ENCODE measurements at places on chromosomes 5 and 9.

DNA sequence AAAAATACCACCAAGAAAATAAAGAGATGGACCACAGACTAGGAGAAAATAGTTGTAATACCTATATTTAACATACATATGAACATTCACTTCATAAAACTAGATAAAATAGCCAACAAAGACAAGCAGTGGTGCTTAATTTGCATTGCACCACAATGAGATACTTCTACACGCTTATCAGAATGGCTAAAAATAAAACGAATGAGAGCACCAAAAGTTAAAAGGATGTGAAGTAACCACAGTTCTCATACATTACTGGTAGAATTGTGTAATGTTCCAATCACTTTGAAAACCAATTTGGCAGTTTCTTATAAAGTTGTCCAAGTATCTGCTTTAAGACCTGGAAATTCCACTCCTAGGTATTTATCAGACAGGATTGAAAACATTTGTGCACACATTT is 198.9 kb upstream of the SGCD start:
- no peak for DNase-seq

GRCh38 chr5:55492449-55492848 is 42.3 kb downstream of the PLPP1 start:
- no peak for DNase-seq

DNA sequence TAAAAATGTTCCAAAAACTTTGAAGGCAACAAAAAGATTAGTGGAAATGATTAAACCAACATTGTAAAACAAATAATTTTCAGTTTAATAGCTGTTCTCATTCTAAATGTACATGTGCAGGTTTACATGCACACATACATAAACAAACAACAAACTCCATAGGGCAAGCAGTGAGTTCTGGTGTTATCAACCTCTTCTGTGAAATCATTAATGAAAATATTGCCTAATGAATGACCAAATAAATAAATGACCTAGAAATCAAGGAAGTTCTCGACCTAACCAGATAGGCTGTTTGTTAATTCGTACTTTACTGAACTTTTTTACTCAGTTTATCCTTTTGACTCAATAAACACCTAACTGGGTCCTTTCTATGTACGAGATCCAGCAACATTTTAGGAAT is 165.5 kb upstream of the RORB start:
- DNase-seq, result no peak

DNA sequence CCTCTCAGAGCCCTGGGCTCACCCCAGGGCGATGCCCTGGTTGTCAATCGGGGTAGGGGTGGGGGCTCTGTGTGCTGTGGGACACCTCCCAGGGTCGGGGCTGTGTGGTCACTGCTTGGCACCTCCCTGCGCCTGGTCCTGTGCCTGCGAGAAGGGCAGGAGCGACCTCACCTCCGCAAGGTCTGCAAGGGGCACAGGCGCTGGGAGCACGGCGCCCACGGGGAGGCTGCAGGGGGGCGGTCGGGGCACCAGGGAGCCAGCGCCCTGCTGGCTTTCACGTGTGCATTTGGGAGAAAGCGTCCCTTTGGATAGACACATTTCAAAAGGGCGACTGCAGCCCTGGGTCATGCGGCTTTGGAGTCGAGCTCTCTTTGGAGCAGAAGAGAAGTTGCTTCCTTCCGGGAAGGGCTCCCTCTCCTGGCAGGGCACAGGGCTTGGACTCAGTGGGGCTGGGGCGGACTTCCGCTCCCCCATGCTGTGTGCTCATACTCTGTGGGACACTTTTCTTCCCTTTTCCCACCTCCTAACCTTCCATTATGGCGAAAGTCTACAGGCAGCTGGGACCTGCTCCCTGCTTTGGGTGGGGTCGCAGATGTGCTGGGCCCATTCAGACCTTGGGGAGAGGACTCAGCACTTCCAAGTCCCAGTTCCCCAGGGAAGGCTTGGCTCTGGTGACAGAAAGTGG is 52.9 kb upstream of the SLC28A3 start:
- no peak for DNase-seq

DNA sequence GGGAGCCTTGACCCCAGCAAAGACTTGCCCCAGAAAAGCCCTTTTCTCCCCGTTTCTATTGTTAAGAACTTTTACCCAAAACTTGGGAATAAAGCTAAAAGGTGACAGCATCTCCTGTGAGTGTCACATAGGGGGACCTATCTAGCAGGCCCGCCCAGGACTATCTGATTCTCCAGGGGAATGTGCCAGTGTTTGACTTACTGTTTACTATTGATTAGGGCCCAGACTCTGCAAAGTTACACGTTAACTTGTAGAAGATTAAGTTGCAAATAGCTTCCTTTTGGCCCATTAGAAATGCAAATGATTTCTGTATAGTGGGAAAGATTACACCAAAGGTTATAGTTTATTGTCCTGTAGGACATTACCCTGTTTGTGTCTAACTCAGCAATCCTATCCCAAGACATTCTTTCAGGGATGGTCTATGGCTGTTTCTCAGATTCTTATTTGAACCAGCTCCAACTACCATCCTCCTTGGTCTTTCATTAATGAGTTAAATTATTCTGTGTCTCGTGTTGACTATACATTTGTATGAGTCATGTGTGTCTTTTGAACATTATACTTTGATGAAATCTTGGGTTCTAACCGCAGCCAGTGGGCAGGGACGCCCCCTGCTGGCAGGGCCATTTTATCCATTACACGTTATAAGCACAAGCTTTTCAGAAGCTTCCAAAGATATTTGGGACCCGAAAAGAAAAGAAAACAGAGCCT is 60.7 kb downstream of the HRH2 start:
- DNase-seq, result no peak

Data from stimulated activated CD8-positive, alpha-beta memory T cell treated with anti-CD3 and anti-CD28 coated beads, Interleukin-4, amount 100 ng/mL, for 1 hour (primary cell).